NCI-H1048 (cell line): ENCODE measurements at places on chromosomes 2 and 18.

- DNase-seq = no peak
These were observed 197.5 kb upstream of the CHAC2 start for GRCh38 chr2:53569957-53570727.

DNA sequence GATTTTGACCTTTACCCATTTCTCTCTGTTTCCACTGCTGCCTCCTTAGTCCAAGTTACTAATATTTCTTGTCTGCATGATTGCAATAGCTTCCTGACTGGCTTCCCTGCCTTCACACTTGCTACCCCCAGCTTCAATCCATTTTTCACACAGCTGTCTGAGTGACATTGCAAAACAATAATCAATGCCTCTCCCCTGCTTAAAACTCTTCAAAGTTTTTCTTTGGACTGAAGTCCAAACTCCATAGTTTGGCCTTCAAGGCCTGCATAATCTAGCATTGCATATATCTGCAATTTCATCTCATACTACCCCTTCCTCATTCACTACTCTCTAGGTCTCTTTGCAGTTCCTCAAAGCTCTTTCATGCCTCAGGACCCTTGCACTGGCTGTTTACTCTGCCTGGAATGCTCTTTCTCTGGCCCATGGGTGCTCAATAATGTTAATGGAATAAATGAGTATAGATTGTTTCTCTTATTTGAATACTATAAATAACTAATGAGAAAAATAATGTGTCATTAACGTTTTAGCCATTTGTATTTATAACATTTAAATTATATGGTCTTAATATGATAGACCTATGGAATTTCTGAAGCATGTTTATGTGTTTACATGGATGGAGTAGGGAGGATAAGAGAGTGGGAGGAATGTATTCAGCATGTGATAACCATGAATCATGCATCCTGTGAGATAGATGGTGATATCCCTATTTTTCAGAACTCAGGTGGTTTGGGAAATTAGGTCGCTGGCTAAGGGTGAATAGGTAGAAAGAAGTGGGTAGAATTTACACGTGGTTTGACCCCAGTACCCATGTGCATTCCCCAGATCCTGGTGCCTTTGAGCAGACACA is 5.7 kb upstream of the TMEM178A start:
- DNase-seq = no peak

- no peak for DNase-seq
These were observed 790.8 kb downstream of the SOCS6 start for GRCh38 chr18:71079606-71080005.

DNA sequence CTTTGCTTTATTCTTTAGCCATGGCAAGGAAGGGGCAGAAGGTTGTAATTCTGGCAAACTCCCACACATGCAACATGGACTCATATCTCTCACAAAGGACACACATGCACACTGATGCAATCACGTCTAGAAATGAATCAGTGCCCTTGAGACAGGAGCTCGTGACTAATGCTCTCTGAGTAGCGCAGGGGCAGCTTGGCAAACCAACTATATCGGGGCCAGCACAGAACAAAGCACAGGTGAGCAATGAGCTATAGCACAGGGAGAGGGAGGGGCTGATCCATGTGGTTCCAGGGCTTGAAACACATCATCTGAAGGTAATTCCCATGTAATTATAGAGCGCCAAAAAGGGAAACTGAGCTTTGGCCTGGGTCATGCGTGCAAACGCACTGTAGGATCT is 165.2 kb upstream of the KLF7 start:
- no peak for DNase-seq

DNA sequence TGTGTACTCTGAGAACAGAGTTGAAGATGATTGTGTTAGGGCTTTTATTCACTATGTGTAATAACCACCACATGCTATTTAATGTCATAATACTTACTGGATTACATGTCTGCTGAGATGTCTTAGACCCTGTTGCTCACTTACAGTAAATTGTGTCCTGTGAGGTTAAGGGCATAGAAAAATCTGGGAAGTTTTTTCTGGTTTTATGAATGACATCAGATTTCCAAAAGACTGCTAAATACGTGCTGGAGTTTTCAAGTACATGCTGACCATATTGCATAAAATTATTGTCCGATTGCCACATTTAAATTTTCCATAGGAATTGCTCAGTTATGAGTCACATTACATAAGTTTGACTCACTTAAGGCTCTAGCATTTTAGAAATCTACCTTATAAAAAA is 96.7 kb upstream of the COL5A2 start:
- no peak for DNase-seq

DNA sequence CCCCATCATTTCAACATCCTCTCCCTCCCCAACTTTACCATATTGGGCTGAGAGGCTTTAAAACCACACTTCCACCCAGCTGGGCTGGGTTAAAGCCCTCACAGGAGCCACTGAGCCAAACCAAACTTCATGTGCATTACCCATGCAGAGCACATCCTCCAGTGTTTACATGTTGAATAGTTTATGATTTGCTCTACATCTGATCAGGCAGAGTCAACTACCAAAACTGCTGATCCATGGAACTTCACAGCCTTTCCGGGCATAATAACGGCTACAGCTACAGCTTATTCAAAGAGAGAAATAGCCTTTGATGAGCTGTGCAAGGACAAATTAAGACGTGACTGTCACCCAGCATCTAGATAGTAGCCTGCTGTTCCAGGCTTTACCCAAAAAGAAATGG is 39.0 kb downstream of the MAIP1 start:
- no peak for DNase-seq

GRCh38 chr18:7521226-7521856 is 45.8 kb upstream of the PTPRM start:
- DNase-seq = no peak

- no peak for DNase-seq
These were observed 12.0 kb upstream of the DGUOK start for GRCh38 chr2:73914667-73915066.

DNA sequence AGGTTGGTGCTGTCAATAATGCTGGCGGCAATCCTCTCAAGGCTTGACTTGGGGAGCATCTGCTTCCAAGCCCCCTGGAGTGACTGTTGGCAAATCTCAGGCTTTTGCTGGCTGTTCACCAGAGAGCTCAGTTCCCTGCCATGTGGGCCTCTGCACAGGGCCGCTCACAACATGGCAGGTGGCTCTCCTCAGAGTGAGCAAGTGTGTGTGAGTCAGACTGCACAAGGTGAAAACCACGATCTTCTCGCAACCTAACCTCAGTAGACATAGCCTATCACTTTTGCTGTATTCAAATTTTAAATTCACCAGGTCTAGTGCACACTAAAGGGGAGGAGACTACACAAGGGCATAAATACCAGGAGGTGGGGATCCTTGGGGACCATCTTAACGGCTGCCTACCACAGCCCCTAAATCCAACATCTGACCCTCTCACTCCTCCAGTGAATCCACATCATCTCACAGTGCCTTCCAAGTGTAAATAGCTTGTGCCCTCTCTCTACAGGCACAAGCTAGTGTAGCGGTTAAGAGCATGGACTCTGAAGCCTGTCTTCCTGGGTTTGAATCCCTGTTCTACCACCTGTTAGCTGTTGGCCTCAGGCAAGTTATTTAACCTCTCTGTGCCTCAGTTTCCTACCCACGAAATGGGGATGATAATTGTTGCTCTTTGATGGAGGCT is 187.7 kb upstream of the CXCR4 start:
- DNase-seq = no peak
